Hair follicular keratinocyte (primary cell): ENCODE measurements at places on chromosomes 12 and 14. TPM values are rescaled to one million over a fixed set of nuclear protein-coding genes. Genes with fewer than 3 reads are reported as not detected.

The TAS2R7 gene
- total RNA-seq: not detected in 2 replicates

The SLC6A15 gene
- 36.3 and 37.3 TPM in 2 replicates for total RNA-seq

The LPAR5 gene
- 15.7 and 17.6 TPM in 2 replicates for total RNA-seq

The GLIPR1L1 gene
- not detected in 2 replicates for total RNA-seq

The RAB35 gene
- total RNA-seq: 26.7 and 40.4 TPM in 2 replicates

The RAPGEF3 gene
- total RNA-seq: 24.6 and 28.3 TPM in 2 replicates

The KCNJ8 gene
- not detected in 2 replicates for total RNA-seq

The MMP19 gene
- 3.8 and 8.1 TPM in 2 replicates for total RNA-seq

The KRT75 gene
- 4.9 and 7.4 TPM in 2 replicates for total RNA-seq

The KRT74 gene
- not detected in 2 replicates for total RNA-seq

The PRH2 gene
- total RNA-seq: not detected in 2 replicates

The CIDEB gene
- total RNA-seq: 3.2 and 4.1 TPM in 2 replicates

The CD27 gene
- not detected in 2 replicates for total RNA-seq

The AVPR1A gene
- total RNA-seq: not detected in 2 replicates

The PGF gene
- total RNA-seq: 44.9 and 50.9 TPM in 2 replicates

The ACSM4 gene
- not detected in 2 replicates for total RNA-seq

The POMT2 gene
- total RNA-seq: 10.4 and 11.8 TPM in 2 replicates

The TPH2 gene
- total RNA-seq: not detected in 2 replicates

The COX8C gene
- not detected in 2 replicates for total RNA-seq

The LALBA gene
- total RNA-seq: not detected in 2 replicates

The CDK17 gene
- total RNA-seq: 25.0 and 52.5 TPM in 2 replicates

The PHC1 gene
- 13.7 and 16.9 TPM in 2 replicates for total RNA-seq

The LRRC10 gene
- total RNA-seq: not detected in 2 replicates

The A2M gene
- total RNA-seq: 0.04 TPM in 1 of 2 replicates, not detected in the other

The FITM1 gene
- not detected in 2 replicates for total RNA-seq

The IFT81 gene
- 8.0 and 8.5 TPM in 2 replicates for total RNA-seq

The KLRD1 gene
- total RNA-seq: not detected in 2 replicates

The MYF5 gene
- not detected in 2 replicates for total RNA-seq

The GZMH gene
- not detected in 2 replicates for total RNA-seq

The RPGRIP1 gene
- not detected in 2 replicates for total RNA-seq

The SLC4A8 gene
- 0.30 and 0.70 TPM in 2 replicates for total RNA-seq

The OR11H6 gene
- total RNA-seq: not detected in 2 replicates

The POTEM gene
- total RNA-seq: not detected in 2 replicates

The RASSF9 gene
- 2.7 and 4.0 TPM in 2 replicates for total RNA-seq

The LLPH gene
- 10.8 and 18.5 TPM in 2 replicates for total RNA-seq

The HVCN1 gene
- total RNA-seq: 0.53 and 3.4 TPM in 2 replicates

The ETNK1 gene
- total RNA-seq: 10.0 and 10.8 TPM in 2 replicates

The AMDHD1 gene
- 0.39 and 0.46 TPM in 2 replicates for total RNA-seq

The DENND5B gene
- 4.1 and 5.7 TPM in 2 replicates for total RNA-seq

The SLCO1C1 gene
- total RNA-seq: not detected in 2 replicates

The SLC5A8 gene
- 0.08 TPM in 1 of 2 replicates, not detected in the other for total RNA-seq

The RIN3 gene
- total RNA-seq: 3.4 and 4.2 TPM in 2 replicates

The CLEC1B gene
- not detected in 2 replicates for total RNA-seq

The VRTN gene
- total RNA-seq: not detected in 2 replicates

The PMEL gene
- total RNA-seq: 1.8 and 3.4 TPM in 2 replicates
